ENCODE measurements at places on chromosomes 16 and 17.

GRCh38 chr16:10561001-10561400 lies 19.4 kb downstream of the EMP2 start:
- DNase-seq, result no peak

DNA sequence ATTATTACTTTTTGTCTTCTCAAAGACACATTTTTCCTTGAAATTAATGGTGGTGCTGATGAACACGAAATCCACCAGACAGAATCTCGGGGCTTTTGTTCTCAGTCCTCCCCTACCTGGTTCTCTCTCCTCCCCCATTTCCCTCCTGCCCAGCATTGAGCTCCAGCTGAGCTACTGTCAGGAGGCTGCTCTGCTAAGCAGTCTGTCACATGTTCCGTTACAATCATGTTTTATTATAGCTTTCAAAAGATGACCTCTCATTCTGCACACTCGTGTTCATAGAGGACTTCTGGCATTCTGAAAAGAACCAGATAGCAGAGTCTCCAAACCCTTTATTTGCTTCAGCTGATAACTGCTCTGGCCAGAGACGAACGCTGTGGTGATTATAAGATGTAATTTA lies 732.5 kb upstream of the RBFOX1 start:
- DNase-seq, result no peak

DNA sequence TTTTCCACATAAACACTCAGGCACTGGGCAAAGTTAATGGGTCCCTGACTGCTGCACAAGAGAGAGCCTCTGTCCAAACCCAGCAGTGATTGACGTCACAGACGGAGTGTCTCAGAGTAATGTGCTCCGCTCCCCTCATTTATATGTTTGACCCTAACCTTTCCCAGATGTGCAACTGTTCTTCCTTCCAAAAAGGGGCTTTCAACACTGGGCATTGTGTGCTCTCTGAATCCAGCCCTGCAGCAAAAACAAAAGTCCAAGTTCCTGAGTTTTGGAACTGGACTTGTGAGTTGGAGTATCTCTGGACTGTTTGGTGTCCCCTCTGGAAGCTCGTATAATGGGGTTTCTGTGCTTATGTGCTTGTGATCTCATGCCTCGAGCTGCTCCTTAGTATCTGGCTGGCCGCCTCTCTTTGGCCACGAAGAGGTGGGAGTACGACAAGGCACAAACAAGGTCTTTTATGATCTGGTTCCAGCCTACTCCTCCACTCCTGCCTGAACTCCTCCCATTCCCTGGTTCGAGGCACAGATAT lies 76.4 kb upstream of the SMIM36 start:
- peak; percentile 61 for DNase-seq

DNA sequence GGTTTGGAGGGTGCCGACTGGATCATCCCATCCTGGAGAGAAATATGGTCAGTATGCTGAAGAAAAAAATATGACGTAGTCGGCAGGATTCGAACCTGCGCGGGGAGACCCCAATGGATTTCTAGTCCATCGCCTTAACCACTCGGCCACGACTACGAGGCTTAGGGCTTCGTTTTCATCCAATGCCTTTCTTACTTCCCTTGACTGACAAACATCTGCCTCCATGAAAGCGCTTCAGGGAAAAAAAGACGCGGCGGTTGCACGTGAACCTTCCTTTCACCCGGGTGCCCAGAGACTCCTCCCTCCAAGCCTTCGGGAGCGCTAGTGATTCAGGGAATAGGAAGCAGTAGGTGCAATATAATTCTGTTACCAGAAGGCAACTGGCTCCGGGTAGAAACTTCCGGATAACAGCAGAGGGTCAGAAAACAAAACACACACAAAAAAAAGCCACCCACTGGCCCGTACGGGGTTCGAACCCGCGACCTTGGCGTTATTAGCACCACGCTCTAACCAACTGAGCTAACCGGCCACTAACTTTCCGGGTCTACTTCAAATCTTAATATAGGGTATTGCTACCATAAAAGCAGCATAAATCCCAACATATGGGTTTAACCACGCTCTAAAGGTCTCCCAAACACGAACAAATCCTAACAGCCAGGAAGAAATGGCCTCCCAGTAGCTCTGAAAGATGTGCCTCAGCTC lies 16.3 kb upstream of the AURKB start:
- DNase-seq, result peak; percentile 67

DNA sequence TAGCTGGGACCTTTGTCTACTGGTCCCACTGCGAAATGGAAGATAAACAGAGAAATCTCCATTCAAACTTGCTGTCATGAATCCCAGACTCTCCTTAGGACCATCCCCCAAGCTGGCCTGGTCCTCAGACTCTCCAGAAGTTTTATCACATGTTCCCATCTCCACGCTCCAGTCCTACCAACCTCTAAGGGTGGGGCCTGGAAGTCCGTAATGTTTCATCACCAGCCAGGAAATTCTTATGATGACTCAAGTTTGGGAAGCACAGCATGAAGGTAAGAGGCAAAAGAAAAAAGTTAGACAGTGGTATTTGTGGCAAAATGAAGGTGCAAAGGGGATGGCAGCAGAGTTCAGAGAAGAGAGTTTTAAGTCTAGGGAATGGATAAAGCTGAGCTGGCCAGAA lies 52.7 kb downstream of the ZNF18 start:
- no peak for DNase-seq

- DNase-seq, result no peak
These were observed 75.7 kb downstream of the CYTH1 start for GRCh38 chr17:78706271-78706915.

DNA sequence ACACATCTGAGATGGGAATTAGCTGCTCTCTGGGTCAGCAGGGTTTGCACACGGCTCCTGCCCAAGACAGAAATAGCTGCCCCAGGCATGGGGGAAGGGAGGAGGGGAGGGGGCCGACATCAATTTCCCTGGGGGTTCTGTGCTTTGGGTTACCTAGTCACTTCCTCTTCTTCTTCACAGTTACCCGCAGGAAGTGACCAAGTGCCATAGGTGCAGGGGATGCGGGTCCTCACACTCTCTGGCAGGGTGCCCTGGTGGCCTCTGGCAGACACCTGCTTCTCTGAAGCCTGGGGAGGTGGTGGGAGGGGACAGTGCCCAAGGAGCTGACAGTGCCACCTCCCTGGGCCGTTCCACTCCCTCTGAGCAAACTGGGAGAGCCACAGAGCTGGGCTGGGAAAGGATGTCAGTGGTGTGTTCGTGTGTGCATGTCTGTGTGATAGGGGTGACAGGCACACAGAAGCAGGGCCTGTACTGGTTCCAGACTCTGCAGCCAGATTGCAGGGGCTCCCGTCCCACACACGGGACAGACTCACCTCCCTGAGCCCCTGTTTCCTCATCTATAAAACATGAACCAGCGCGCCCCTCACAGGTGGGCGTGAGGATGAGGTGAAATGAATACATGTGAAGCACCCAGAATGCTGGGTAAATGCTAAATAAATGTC lies 18.2 kb downstream of the SCN4A start:
- DNase-seq, result no peak

- no peak for DNase-seq
These were observed 981 bp downstream of the GLG1 start for GRCh38 chr16:74605746-74606520.

GRCh38 chr17:61468263-61468907 lies 16.2 kb downstream of the TBX4 start:
- DNase-seq, result no peak

DNA sequence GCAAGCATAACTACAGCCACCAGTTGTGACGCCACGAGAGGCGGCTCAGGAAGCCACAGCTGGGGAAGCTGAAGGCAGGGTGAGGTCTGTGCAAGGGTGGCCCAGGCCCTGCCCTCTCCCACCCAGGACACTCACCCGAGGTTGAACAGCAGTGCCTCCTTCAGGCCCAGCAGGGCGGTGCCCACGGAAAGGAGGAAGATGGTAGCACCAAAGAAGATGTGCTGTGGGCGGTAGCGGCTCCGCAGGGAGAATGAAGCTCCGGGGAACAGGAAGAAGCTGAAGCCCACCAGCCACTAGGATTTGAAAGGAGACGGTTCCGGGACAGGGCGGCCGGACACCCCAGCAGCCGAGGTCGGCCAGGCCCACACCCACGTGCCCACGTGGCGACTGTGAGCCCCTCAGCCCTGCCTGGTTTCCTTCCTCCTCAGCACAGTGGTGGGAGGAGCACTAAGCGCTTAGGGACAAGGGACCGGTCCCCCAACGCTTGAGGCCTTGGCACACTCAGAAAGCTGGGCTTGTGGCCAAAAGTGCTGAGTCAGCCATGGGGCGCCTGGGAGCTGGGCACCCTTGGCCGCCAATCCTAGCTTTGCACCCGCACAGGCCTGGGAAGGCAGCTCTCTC lies 11.0 kb downstream of the CYB561 start:
- peak; percentile 84 for DNase-seq

DNA sequence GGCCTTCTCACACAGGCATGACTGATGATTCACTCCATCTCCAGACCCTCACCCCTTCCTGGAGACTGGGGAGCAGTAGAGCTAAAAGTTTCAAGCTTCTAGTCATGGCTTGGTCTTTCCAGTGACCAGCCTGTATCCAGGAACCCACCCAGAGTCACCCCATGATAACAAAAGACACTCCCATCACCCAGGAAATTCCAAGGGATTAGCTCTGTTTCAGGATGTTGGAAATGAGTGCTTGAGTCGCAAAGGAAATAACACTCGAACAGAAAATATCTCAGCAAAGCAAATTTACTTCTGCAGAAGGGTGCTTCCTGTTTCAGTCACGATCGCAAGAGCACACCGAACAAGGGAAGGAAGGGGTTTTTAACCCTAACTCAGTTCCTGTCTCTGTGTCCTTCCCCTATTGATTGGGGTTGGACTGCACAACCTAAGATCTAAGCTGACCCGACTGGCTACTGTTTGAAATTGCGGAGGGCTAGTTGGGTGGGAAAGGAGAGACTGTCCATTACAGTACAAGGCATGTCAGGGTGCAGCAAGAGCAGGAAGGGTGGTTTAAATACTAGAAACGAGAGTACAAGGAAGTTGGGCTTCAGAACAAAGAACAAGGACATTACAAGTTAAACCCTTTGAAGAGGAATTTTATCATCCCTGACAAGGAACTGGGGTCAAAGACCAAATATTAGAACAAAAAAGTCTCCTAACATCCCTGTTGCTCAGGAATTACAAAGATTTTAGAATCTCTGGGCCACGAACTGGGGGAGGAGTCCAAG lies 224.4 kb upstream of the CACNG5 start:
- DNase-seq, result no peak

DNA sequence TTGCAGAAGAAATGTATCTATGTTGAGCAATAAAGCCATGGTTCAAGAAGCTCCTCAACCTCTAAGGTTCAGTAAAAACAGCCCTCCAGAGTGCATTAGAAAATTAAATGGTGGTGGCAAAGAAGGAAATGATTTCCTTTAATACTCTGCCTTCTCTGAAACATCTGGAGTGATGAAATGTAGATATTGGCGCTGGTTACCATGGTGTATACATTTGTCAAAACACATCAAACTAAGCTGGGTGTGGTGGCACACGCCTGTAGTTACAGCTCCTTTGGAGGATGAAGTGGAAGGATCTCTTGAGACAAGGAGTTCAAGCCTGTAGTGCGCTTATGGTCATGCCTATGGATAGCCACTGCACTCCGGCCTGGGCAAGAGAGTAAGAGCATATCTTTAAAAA lies 6.0 kb downstream of the CAPNS2 start:
- no peak for DNase-seq

DNA sequence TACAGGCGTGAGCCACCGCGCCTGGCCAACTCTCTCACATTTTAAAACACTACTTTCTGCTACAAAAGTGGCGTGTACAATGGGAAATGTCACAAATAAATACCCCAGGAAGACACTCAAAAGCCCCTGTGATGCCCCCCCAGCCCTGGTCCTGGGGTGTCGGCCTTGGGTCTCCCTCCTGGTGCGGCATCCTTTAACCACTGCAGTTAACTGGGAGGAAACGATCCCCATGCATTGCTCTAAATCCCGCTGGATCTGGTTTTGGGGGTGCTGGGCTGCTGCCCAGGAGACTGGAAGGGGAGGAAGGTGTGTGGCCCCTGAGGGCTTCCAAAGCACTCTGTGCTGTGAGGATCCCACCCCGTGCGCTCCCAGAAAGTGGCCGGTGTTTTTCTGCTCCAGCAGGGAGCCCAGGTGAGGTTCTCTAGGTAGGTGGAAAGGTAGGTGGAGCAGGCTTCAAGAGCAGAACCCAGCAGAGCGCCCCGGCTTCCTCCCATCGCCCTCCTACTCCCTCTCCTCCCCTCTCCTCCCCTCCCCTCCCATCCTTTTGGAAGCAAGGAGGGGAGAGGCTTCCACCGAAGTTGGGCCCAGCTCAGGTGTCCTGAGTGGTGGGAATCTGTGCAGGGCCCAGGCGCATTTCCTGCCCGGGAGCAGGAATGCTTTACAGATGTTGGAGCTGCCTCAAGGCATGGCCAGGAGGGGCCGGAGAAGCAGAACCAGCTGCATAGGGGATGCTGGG lies 363.3 kb downstream of the SEC14L1 start:
- DNase-seq, result peak; percentile 8

DNA sequence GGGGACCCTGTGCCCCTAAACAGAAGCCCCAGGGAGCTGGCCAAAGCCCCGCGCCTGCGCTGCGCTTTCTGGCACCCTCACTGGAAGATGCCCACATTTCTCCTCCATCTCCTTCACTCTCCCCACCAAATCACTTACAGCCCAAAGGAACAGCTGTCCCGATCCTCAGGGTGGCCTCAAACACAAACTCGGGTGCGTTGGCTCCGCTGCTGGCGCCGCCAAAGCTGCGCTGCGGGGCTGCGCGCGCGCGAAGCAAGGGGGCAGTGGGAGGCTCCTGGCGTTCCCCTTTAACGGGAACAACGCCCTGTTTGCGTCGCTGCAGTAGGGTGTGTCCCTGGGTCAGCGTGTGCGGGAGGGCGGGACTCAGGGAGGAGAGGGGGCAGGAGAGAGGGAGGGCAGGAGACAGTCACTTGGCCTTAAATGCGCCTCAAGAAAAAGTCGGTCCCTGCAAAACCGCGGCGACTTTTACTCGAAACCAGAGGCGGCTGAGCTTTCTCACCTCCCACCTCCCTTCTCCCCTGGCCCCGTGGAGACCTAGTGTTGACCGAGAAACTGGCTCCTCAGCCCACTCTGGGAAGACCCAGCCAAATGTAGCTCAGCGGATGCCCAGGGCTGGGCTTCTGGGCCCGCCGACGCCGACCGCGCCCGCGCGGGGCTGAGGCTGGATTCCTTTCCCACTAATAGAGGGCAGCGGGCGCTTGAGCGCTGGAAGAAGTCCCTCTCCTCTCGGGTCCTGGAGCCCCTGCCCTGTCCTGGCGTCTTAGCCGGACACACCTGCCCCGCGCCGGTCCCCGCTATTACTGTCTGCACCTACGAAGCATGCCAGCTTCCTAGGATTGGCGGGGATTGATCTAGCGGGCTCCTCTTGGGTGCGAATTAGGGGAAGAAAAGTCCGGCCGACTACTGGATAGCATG lies 2.6 kb downstream of the PMP22 start:
- peak; percentile 94 for DNase-seq
